ENCODE measurements at places on chromosomes 6 and 20. TPM values are rescaled to one million over a fixed set of nuclear protein-coding genes. Genes with fewer than 3 reads are reported as not detected.

Gene GSTA2
- not detected for total RNA-seq

Gene MMP24
- total RNA-seq: 0.93 TPM

Gene CRISP3
- total RNA-seq: not detected

Gene NCOA5
- 17.6 TPM for total RNA-seq

Gene TREM2
- total RNA-seq: not detected

Gene SAMD10
- total RNA-seq: 0.09 TPM

Gene ADGRF4
- 0.12 TPM for total RNA-seq

Gene C20orf202
- 0.58 TPM for total RNA-seq

Gene SNX21
- 69.8 TPM for total RNA-seq

Gene CLPSL1
- not detected for total RNA-seq

Gene ADAM33
- 111 TPM for total RNA-seq

Gene CYP24A1
- total RNA-seq: not detected

Gene NINL
- total RNA-seq: 6.0 TPM

Gene TP53INP2
- total RNA-seq: 6.9 TPM

Gene MUC22
- not detected for total RNA-seq

Gene AP5S1
- 22.5 TPM for total RNA-seq

Gene ARHGAP40
- not detected for total RNA-seq

Gene FAM209B
- total RNA-seq: not detected

Gene TSPO2
- not detected for total RNA-seq

Gene DLK2
- total RNA-seq: 5.8 TPM

Gene GHRH
- not detected for total RNA-seq

Gene DYNLT2
- total RNA-seq: 0.47 TPM

Gene RIOK1
- total RNA-seq: 48.6 TPM

Gene RBM24
- total RNA-seq: 3.0 TPM

Gene UBE2C
- 7.2 TPM for total RNA-seq

Gene RSPH4A
- total RNA-seq: 1.1 TPM

Gene CTAGE9
- not detected for total RNA-seq

Gene PI16
- total RNA-seq: 0.35 TPM

Gene AKAP7
- 1.4 TPM for total RNA-seq

Gene OLIG3
- total RNA-seq: not detected

Gene BYSL
- 5.2 TPM for total RNA-seq

Gene FNDC1
- 0.17 TPM for total RNA-seq

Gene CCN2
- total RNA-seq: 203 TPM

Gene ULBP3
- total RNA-seq: 7.1 TPM

Gene TSBP1
- total RNA-seq: not detected

Gene CLIC5
- 0.12 TPM for total RNA-seq

Gene PAK5
- total RNA-seq: not detected

Gene SDC4
- total RNA-seq: 48.1 TPM

Measured in pericardium fibroblast (primary cell).